ENCODE measurements at places on chromosomes 3 and 15.

GRCh38 chr3:160126051-160126450 lies 99.2 kb upstream of the C3orf80 start:
- no peak for DNase-seq

DNA sequence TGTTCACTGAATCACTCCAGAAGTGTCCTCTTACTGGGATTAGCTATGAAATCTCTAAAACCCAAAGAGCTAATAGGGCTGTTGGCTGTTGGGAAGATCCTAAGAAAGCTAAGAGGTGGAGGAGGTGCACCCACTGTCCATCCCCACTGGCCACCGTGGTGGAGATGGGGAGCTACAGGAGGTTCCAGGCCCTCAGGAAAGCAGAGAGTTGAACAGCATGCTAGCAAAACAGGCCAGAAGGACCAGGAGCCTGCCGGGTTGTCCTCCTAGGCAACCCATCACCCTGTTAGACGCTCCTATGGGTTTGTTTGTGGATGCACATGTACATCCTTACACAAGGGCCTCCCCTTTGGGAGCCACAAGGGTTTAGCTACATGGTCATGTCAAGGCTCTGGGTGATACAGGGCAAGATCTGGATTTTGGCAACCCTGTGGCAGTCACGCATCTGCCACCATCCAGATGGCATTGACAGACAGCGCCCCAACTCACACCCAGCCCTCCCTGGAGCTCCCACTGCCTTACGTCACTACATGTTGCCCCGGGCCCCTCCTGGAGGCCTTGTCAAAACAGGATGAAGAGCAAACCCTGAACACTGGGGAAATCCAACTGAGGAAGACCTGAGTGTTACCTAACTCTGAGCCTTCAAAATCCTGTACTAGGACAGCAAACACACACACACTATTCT lies 208.1 kb downstream of the SLCO3A1 start:
- no peak for DNase-seq

DNA sequence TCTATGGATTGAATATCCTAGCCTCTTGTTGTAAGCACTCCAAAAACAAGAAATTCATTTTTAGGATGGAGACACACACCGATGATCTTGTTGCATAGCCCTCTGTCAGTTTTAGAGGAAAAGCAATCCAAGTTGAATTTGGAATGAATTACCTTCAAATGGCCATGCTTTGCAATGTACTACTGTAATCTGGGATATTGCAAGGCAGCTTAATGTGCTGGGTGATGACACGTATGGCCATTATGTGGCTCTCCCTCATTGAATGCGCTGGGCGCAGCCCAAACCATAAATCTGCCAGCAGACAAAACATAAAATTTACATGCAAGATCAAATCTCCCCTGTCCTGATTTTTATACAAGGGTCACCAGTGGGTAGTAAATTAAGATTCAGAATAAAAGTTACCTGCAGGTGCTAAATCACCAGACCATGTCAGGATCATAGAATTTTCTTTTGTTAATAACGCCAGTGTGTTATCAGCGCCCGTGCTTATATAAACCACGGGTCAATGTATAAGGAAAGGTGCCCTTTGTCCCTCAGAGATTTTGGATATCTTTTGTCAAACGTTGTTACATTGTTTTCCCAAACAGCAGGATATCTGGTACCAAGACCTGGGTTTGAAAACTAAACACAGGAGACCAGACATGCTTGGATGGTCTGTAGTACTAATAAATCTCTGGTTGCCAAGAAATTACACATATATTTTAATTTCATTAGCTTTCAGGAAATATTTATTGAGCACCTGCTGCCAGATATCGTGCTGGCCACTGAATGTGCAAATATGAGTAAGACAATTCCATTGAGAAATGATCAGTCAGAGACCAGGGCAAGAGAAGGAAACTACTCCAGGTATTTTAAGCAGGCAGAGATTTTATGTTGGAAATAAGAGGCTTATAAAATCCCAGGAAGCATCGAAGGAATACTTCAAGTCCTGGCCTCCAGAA lies 237.1 kb downstream of the EBLN2 start:
- no peak for DNase-seq

DNA sequence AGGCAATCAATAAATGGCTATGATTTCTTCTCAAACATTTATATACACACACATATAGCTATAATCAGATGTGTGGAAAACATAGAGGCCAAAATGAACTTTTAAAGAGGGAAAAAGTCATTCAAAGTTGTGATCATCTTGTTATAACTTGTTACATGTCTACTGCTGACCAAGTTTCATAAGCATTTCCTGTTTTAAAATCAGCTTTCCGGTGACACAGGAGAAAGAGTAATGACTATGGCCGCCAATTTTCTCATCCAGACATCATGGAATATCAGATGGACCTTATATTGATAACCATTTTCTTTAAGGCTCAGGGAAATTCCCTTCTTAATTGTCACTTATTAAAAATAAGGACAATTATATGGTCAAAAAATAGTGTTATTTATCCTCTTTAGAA lies 71.7 kb upstream of the AGTR1 start:
- no peak for DNase-seq

- no peak for DNase-seq
These were observed 6.9 kb downstream of the LRRC2 start for GRCh38 chr3:46559091-46559704.

DNA sequence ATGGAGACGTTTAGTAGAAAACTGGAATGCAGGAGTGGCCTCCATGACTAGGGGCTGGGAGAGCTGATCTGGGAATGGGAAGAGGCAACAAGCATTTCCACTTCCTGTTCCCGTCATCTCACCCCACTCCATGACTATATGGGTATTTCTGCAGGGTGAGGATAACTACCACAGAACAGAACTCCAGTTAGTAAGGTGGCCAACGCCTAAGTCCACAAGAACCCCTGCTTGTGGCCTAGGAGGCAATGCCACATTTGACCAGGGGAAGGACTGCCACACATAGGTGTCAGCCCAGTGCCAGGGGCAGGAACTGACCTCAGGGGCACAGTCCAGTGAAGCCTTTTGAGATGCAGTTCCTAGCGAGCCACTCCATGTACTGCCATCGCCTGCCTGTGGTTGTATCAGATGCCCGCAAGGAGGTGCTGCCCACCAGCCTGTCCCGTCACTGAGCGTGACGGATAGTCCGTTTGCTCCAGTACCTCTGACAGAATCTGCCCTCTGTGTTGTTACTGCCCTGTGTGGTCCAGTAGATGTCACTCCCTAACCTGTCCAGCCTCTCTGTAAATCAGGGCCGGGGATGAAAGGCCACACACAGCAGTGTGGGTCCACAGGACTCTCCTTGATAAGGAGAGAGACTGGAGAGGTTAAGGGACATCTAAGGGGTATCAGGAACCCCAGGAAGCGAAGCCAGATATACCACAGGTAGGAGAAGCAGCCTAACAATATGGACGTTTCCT lies 3.5 kb upstream of the MTFMT start:
- DNase-seq: no peak

GRCh38 chr3:6516694-6517093 lies 344.2 kb upstream of the GRM7 start:
- DNase-seq: no peak

- no peak for DNase-seq
These were observed 47.7 kb upstream of the GYG1 start for GRCh38 chr3:148943506-148944205.

DNA sequence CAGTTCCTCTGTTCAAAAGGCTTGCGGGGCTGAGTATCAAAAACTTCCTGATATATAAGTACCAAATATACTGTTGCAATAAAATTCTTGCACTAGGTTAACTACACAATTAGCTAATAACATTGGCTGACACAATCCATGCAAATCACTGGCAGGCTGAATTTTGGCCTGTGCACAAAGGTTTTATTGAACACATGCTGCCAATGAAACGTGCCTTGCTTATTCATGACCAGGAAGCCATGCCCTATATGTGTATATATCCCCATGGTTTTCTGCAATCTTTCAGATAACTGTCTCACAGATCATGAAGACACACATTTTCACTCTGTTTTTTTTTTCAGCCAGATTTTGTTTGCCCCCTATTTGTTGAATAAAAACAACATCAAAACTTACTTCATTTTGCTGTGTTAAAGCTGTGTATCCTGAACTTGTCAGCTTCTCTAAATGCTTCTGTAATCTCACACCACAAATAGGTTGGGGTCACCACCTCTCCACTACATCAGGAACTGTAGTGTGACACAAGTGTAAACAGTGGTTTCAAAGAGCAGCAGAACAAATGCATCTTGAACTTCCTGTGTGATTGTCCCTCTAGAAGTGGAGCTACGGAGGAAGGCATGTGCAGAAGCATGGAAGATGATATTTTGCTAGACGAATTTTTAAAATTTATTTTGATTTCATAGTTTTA lies 920.7 kb upstream of the NR2F2 start:
- no peak for DNase-seq

DNA sequence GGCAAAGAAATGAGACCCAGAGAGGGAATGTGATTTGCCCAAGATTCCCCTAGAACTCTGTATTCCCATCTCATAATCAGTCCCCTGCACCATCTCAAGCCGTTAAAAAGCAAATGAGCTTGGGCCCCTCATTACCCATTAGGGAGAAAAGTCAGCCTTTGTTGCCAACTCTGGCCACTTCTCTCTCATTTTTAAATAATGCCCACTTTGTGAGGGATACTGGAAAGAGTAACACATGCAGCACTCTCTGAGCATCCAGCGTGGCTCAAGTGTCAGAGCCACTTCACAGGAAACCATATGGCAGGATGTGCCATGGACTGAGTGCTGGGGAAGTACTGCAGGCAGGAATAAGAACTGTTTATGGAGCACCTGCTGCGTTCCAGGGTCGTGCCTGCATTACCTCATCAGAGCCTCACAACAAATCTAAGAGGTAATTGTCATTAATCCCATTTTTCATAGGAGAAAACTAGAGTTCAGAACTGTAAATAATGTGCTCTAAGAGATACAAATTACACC lies 49.8 kb upstream of the SLC6A1 start:
- DNase-seq: no peak

DNA sequence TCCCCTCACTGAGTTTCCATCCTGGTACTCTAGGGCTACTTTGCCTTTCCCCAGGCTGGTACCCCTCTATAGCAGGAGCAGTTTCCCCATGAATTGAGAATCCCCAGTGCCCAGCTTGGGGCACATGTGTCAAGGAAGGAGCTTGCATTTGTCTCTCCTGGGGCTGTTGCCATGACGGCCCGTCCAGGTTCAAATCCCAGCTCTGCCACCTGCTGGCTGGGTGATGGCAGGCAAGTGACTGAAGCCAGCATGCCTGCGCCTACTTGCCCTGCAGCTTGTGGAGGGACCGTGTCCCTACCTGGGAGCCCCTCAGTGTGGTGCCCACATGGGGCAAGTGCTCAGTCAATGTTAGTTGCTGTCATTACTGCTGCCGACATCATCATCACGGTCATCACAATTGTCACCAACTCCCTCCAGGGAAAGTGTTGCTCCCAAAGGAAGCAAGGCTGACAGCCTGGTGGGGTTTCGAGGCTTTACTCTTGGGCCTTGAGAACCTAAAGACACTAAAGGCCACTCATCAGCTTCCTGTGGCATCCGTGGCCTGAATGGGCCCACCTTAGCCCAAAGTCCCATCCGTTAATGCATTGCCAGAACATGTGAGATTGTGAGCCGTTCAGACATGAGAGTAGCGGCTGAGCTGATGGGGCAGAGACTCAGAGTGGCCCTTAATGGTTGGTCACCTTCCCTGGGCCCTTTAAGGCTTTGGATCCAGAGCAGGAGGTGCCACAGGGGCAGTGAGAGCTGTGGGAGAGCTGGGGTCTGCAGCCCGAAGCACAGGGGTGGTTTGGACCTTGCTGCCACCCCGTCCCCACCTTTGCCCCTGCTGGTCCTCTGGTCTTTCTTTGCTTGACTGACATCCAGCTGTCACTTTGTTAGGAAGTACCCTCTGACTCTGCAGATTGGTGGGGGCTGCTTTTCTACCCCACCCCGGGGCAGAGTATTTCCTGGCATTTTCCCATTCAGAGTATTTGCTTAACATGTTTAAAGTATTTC lies 144.4 kb downstream of the DNAJB8 start:
- DNase-seq: peak; percentile 60

DNA sequence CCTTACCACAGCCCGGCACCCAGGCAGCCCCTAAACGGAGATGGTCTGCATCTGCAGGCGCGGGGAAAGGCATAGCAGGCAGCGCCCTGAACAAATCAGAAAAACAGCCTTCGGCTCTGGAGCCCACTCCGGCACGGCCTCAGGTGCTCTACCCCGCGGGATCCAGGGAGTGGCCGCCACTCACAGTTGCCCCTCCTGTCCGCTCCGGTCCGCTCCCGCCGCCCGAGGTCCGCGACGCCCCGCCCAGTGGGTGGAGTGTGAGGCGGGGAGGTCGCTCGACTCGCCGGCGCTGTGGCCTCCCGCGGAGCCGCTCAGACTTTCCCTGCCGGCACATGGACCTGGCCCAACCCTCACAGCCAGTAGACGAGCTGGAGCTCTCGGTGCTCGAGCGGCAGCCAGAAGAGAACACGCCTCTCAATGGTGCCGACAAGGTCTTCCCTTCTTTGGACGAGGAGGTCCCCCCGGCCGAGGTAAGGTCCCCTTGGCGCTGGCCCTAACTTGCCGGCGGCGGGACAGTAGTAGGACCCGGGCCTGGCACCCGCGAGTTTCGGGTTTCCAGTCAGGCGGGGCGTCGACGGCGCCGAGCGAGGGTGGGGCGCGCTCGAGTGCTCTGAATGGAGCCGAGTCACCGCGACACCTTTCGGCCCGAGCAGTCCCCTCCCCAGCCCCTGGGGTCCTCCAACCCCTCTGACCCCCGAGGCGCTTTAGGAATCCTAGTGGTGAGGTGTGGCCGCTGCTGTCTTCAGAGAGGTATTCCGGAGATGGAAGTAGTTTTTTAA lies at the start of gene C3orf52:
C3orf52 (plus strand) TSS at position 314 of the 779 bp plus-strand sequence; CDS start at position 333, 19 bp downstream.
- DNase-seq: peak; percentile 39

DNA sequence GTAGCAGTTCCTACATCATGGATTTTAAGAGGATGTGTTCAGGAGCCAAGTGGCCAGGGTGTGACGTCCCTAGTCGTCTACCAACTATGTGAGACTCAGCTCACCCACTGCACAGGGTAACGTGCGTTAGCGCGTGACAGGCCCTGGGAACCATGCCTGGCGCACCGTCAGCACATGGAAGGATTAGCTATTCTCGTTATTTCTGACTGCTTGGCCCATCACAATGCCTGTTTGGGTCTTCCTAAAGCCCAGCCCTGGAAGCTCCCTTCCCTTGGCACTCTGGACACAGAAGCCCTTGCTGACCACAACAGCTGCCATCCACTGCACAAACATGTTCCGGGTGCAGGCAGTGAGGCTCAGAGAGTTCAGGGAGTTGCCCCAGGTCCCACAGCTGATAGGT lies 91.0 kb upstream of the RPL32 start:
- no peak for DNase-seq

DNA sequence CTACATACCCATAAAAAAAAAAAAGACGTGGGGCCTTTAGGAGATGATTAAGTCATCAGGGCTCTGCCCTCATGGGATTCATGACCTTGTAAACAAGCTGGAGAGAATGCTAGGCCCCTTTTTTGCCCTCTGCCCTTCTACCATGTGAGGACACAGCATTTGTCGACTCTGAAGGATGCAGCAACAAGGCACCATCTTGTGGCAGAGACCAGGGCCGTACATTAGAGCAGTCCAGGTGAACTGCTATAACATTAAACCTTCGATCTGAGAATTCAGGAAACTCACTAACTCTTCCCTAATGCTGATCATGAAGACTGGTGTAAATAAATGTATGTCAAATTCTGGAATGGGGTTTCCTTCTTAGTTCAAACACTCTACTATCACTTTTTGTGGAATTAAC lies 30.7 kb upstream of the SIAH2 start:
- DNase-seq: no peak

- no peak for DNase-seq
These were observed 14.7 kb upstream of the CHD2 start for GRCh38 chr15:92885224-92886041.

GRCh38 chr3:98784042-98784441 lies 20.9 kb downstream of the ST3GAL6 start:
- DNase-seq: no peak

- DNase-seq: no peak
These were observed 16.4 kb upstream of the FURIN start for GRCh38 chr15:90851940-90852339.
